CD4-positive, alpha-beta memory T cell (primary cell): ENCODE measurements at places on chromosomes 11 and 22. TPM values are rescaled to one million over a fixed set of nuclear protein-coding genes. Genes with fewer than 3 reads are reported as not detected.

CCDC90B gene
- 38.0 TPM for total RNA-seq

MUC5B gene
- total RNA-seq = not detected

APOL5 gene
- total RNA-seq = not detected

TPBGL gene
- total RNA-seq = 0.15 TPM

DDB1 gene
- 156 TPM for total RNA-seq

GRCh38 chr11:57649826-57650738 is at the start of gene YPEL4:
TSS of gene YPEL4 (minus strand) at chr11:57649912. CDS start at chr11:57647107, 2,805 bp downstream.
- peak; percentile 69 for DNase-seq
